ENCODE measurements at places on chromosomes 16 and 17.

DNA sequence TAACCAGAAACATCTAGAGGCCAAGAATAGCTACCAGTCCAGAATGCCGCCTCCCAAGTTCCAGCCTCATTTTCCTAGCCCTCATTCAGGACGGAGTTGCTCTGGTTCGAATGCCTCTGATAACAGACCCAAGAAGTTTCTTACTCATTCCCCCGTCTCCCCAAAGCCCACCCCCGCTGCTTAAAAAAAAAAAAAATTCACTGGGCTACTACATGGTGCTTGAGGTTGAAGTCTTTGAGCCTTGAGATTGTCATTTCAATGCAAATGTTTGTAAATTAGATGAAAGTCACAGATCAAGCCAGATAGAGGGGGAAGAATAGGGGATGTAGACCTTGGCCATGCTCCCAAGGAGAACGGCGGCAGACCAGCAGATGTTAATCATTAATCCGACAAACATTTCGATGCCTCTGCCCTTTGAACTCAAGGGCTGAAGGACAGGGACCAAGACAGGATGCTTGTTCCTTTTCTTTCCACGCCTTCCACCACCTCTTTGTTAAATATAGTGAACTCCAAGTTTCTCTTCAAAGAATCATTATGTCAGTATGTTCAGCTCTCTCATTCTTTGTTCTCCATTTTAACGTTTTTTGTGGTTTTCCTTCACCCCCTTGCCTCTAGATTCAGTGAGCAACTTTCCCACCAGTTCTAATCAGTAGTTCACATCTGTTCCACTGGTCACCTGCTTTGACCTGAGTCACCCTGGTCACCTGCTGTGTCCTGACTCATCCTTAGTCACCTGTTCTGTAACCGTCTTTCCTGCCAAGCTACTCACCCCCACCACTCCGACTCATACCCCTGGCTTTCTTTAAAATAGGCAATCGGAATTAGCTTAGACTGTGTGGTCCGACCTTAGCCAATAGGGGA, 190.3 kb downstream of the CPPED1 start:
- H3K27me3 ChIP-seq, result peaks cover 2% of the 10 kb centered on the region
- DNase-seq, result no peak
- peak overlapping the region; percentile 76 for H3K27ac ChIP-seq
- H3K4me1 ChIP-seq, result peaks cover 21% of the 10 kb centered on the region
- H3K4me3 ChIP-seq, result peak overlapping the region; percentile 21

- H3K4me1 ChIP-seq, result no peaks in the 10 kb centered on the region
- peaks cover under 1% of the 10 kb centered on the region for H3K27me3 ChIP-seq
- no peak overlapping the region for H3K4me3 ChIP-seq
- DNase-seq, result no peak
Observed at GRCh38 chr17:67056746-67057490, 12.6 kb downstream of the CACNG1 start.

GRCh38 chr17:8621585-8621984, 8.9 kb downstream of the MYH10 start:
- DNase-seq, result no peak
- H3K27me3 ChIP-seq, result peaks cover 11% of the 10 kb centered on the region
- peak overlapping the region; percentile 14 for H3K4me3 ChIP-seq
- peaks cover 18% of the 10 kb centered on the region for H3K4me1 ChIP-seq

- H3K27me3 ChIP-seq, result no peaks in the 10 kb centered on the region
- H3K36me3 ChIP-seq, result no peaks in the 10 kb centered on the region
- DNase-seq, result no peak
- no peak overlapping the region for H3K4me3 ChIP-seq
- peaks cover 7% of the 10 kb centered on the region for H3K4me1 ChIP-seq
Observed at GRCh38 chr16:56870276-56870888, 5.4 kb downstream of the SLC12A3 start.

DNA sequence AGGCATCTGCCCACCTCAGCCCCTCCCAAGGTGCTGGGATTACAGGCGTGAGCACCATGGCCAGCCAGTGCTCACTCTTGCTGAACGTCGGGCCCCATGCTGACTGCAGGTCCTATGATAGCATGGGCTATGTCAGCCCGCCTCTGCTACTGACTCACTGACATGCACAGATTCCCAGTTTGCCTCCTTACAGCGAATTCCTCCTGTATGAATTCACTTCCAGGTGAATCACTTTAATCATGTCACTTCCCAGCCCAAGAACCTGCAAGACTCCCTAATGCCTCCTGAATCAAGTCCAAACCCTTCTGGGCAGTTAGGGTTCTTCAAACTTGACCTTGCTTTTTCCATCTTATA, 16.1 kb upstream of the UBTF start:
- no peak for DNase-seq
- no peak overlapping the region for H3K27ac ChIP-seq
- no peaks in the 10 kb centered on the region for H3K36me3 ChIP-seq
- peaks cover 5% of the 10 kb centered on the region for H3K4me1 ChIP-seq

DNA sequence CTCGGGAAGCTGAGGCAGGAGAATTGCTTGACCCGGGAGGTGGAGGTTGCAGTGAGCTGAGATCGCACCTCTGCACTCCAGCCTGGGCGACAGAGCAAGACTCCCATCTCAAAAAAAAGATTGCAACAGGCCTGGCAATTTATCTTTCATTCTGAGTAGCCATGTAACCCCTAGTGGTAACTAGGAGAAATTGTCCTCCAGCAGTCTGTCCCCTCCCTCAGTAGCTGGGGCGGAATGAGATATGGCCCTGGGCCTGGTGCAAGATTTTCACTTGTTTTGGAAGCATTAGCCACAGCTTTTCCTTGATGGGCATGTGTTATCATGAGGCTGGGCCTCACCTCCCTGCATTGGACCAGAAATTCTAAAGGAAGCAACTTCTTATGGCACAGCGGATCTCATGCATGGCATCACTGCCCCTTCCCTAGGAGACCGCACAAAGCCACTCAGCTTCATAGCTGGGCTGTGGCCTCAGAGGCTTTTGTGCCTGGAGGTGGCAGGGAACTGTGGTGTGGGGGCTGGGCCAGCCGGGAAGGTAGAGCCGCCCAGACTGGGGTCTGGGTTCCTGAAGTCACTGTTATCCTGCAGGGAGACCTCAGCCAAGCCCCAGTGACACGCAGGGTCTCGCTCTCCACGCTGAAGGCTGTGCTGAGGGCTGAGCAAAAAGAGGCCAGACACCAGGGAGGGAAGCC, 13.4 kb downstream of the NATD1 start:
- DNase-seq, result peak; percentile 60
- no peaks in the 10 kb centered on the region for H3K27me3 ChIP-seq
- H3K4me3 ChIP-seq, result no peak overlapping the region
- H3K27ac ChIP-seq, result no peak overlapping the region
- H3K36me3 ChIP-seq, result peaks cover 6% of the 10 kb centered on the region
- H3K4me1 ChIP-seq, result peaks cover 3% of the 10 kb centered on the region

DNA sequence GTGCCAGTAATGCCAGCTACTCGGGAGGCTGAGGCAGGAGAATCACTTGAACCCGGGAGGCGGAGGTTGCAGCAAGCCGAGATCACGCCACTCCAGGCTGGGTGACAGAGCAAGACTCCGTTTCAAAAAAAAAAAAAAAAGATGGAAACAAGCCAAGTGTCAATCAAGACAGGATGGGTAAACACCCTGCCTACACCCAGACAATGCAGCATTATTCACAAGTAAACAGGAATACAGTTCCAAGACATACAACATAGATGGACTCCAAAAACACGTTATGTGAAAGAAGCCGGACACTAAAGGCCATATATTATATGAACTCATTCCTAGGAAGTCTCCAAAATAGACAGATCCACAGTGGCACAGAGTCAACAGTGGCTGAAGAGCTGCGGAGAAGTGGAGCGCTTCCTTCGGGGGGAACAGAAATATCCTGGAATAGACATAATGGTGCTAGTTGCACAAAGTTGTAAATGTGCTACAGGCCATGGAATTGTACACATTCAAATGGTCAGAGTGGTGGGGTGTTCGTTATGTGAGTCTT, 33.9 kb downstream of the ANKRD11 start:
- H3K27me3 ChIP-seq, result no peaks in the 10 kb centered on the region
- peak overlapping the region; percentile 75 for H3K27ac ChIP-seq
- no peak for DNase-seq
- no peak overlapping the region for H3K4me3 ChIP-seq

DNA sequence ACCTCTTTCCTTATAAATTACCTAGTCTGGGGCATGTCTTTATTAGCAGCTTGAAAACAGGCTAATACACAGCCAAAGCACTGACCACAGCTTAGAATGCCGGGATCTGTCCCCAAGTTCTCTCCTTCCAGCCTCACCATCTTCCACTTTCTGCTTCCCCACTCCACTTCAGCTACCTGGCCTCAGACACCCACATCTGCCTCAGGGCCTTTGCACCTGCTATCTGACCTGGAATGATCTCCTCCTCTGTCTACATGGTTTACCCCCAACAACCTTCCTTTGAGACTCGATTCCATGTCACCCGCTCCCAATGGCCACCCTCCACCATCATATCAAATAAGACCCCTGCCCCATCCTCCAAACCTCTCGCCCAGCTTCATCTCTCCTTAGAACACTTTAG, 152.6 kb upstream of the CDC42EP4 start:
- H3K4me3 ChIP-seq, result no peak overlapping the region
- no peak overlapping the region for H3K27ac ChIP-seq
- H3K36me3 ChIP-seq, result no peaks in the 10 kb centered on the region
- H3K27me3 ChIP-seq, result no peaks in the 10 kb centered on the region
- H3K4me1 ChIP-seq, result no peaks in the 10 kb centered on the region
- DNase-seq, result no peak

GRCh38 chr16:48272837-48273421, 25.6 kb upstream of the ABCC11 start:
- H3K4me1 ChIP-seq, result no peaks in the 10 kb centered on the region
- no peak overlapping the region for H3K4me3 ChIP-seq
- no peak for DNase-seq
- no peaks in the 10 kb centered on the region for H3K27me3 ChIP-seq

- DNase-seq, result no peak
- H3K36me3 ChIP-seq, result peaks cover 8% of the 10 kb centered on the region
- H3K4me1 ChIP-seq, result peaks cover 17% of the 10 kb centered on the region
- peak overlapping the region; percentile 96 for H3K4me3 ChIP-seq
- no peaks in the 10 kb centered on the region for H3K27me3 ChIP-seq
Observed at GRCh38 chr17:44014133-44014436, 678 bp downstream of the TMEM101 start.

DNA sequence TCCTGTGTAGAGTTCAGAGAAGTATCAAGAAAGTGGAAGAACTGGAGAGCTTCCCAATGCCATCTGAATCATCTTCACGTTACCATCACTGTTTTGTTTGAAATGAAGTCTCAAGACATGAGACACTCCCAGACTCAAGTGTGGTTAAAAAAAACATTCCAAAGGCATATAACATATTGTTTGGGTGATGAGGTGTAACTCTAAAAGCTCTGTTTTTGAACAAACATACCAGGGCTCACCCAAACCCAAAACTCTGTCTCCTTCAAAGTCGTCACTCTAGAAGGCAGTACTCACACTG, 6.3 kb upstream of the ZCCHC14 start:
- H3K4me1 ChIP-seq, result peaks cover 11% of the 10 kb centered on the region
- DNase-seq, result no peak
- H3K27ac ChIP-seq, result no peak overlapping the region
- H3K4me3 ChIP-seq, result no peak overlapping the region
- H3K36me3 ChIP-seq, result no peaks in the 10 kb centered on the region

DNA sequence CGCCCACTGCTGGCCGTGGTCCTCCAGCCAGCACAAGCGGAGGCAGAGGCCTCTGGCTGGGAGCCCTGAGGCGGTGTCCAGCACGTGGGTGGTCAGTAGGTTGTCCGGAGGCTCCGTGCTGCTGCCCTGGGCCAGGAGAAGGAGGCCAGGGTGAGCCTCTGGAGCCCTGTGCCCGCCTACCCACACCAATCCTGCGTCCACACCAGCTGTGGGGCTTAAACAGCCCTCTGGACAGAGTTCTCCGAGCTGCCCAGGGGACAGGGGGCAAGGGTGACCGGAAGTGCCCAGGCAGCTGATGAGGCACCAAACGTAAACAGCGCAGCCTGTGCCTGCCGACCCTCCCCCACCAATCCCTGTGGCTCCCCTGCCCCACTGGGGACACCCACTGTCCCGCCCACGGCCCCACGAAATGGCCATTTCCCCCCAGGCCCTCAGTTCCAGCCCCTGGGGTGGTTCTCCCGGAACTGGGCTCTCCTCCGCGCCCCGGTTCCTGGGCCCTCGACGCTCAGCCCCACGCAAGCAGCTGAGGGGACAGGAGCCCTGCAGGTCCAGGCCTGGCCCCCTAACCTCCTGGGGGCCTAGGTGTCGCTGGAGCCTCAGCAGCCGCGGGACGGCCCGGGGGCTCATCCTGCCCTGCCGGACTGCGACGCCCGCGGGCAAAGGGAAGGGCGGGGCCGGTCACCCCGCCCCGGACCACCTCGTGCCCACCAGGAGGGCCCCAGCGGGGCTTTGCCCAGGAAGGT, 27.9 kb upstream of the DBNDD1 start:
- DNase-seq, result no peak
- H3K36me3 ChIP-seq, result no peaks in the 10 kb centered on the region
- peaks cover 16% of the 10 kb centered on the region for H3K27me3 ChIP-seq
- no peak overlapping the region for H3K4me3 ChIP-seq
- H3K4me1 ChIP-seq, result peaks cover 4% of the 10 kb centered on the region
- no peak overlapping the region for H3K27ac ChIP-seq

DNA sequence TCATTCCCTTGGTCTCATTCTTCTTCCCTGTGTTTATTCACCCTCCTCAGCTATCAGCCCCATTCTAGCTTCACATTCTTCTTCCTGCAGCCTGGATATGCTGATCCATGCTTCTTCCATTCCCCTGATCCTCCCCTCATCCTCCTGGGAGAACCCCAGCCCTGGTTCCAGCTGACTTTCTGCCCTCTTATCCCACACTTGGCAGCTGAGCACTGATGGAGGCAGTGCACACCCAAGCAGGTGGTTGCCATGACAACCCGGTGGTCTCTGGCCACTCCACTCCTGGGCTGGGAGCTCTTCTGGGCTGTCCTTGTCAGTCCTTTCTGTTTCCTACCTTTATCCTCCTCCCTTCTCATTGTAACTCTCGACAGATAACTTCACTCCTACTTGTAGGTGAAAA, 16.7 kb upstream of the TUBG2 start:
- no peak overlapping the region for H3K4me3 ChIP-seq
- H3K27ac ChIP-seq, result no peak overlapping the region
- peaks cover 18% of the 10 kb centered on the region for H3K27me3 ChIP-seq
- H3K36me3 ChIP-seq, result no peaks in the 10 kb centered on the region

GRCh38 chr17:79407385-79407784, 203.5 kb downstream of the RBFOX3 start:
- peaks cover 22% of the 10 kb centered on the region for H3K27me3 ChIP-seq
- no peak overlapping the region for H3K27ac ChIP-seq
- H3K4me1 ChIP-seq, result no peaks in the 10 kb centered on the region
- no peaks in the 10 kb centered on the region for H3K36me3 ChIP-seq

DNA sequence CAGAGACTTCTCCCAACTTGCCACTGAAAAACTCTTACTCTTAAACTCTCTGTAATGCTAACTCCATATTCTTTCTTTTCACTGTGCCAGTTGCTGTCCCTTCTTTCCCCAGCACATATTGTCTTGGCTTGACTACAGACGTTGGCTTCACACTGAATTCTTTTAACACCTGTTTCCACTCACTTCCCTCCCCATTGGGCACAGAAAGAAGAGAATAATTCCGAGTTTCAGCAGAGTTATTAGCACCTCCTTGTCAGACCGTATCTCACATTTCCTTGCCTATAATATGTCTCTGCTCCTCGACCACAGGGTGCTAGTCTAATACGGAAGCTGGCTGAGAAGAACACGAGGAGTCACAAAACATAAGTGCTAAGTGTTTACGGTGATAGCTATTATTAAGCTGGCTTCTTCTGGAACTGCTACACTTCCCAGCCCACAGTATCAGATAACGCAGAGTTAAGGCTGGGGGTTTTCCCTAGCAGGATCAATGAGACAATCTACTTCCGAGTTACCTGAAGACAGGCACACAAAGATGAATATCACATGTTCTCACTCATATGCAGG, 188.5 kb upstream of the CDH8 start:
- H3K27ac ChIP-seq, result no peak overlapping the region
- no peak overlapping the region for H3K4me3 ChIP-seq
- no peak for DNase-seq

Data from activated CD4-positive, alpha-beta T cell treated with anti-CD3 and anti-CD28 coated beads, Interleukin-2, amount 10 ng/mL, durations not matched to agents 24 days and 14 days (primary cell).